ENCODE measurements at places on chromosomes 4 and X.

- no peak for DNase-seq
Observed at GRCh38 chrX:87045352-87045751, 472.2 kb upstream of the KLHL4 start.

- DNase-seq: no peak
Observed at GRCh38 chr4:176187624-176188023, 7.8 kb downstream of the SPATA4 start.

GRCh38 chr4:56657818-56658217, 23.3 kb downstream of the HOPX start:
- no peak for DNase-seq

DNA sequence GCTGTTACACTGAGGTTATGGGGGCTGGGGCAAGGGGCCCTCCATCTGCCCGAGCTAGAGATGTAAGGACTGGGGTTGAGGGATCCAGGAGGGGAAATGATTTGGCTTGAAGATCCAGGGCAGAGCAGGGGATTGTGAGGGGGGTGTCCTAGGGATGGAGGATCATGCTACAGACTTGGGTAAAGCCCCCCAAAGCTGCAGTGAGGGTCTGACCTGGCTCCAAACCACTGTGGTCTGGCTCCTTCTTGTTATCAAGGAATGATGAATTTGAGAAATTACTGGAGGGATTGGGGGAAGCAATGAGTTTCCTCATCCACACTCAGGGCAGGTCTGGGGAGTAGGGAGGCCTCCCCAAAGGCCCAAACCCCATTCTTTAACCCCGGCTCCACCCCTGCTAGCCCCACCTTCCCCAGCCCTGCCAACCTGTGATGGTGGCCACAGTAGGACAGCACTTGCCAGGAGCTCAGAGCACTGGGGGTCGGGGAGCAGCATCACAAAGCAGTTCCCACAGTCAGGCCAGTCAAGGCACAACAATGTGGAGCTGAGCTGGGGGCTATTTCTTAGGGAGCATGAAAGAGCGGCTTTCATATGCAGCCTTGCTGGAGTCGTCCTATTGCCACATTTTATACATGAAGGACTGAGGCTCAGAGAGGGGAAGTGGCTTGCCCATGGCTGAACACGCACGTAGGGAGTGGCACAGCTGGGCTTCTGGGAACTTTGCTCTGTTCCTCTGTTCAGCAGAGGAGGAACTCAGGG, 165.5 kb downstream of the EFNB1 start:
- no peak for DNase-seq

- no peak for DNase-seq
Observed at GRCh38 chr4:147407261-147408045, 73.4 kb upstream of the EDNRA start.

DNA sequence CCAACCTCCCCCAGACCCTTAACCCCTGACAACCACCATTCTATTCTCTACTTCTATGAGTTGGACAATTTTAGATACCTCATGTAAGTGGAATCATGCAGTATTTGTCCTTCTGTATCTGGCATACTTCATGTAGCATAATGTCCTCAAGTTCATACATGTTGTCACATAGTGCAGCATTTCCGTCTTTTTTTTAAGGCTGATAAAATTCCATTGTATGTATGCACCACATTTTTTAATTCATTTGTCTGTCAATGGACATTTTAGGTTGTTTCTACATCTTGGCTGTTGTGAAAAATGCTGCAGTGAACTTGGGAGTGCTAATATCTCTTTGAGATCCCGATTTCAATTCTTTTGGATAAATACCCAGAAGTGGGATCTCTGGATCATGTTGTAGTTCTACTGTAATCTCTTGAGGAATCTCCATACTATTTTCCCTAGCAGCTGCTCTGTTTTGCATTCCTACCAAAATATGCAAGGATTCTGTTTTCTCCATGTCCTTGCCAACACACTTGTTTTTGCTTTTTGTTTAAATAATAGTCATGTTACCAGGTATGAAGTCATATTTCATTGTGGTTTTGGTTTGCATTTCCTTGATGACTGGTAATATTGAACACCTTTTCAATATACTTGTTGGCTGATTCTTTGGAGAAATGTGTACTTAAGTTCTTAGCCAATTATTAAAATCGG, 48.8 kb upstream of the ADAD1 start:
- DNase-seq: no peak

DNA sequence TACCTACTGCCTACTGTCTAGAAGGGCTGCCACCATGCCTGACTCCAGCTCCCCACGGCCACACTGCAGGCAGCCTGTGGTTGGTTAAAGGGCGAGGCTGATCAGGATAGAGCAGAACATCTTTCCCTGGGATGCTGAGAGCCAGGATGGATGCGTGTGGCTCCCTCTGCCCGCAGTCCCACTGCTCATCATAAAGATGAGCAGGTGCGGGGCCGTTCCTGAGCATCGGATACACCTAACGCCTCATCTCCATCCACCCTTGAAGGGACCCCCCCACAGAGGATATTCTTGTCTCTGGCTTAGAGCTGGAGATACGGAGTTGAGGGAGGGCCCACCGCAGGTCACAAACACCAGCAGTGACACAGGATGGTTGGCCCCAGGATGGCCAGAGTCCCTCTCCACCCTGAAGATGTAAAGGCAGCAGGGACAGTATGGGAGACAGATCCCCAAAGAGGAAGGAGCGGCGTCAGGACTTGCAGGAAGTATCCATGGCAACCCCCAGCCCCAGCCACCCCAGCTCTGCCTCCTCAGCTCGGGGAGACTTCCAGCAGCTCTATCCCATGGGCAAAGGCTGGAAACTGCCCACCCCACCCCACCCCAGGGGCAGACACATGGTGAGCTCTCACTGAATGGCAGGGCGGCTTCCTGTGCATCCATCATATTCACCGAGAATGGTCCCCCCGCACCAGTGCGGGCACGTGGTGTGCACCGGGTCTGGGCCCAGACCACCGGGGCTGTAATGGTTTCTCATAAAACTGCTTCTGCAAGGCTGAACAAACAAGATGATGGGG, 19.3 kb downstream of the PPP2R2C start:
- DNase-seq: no peak

DNA sequence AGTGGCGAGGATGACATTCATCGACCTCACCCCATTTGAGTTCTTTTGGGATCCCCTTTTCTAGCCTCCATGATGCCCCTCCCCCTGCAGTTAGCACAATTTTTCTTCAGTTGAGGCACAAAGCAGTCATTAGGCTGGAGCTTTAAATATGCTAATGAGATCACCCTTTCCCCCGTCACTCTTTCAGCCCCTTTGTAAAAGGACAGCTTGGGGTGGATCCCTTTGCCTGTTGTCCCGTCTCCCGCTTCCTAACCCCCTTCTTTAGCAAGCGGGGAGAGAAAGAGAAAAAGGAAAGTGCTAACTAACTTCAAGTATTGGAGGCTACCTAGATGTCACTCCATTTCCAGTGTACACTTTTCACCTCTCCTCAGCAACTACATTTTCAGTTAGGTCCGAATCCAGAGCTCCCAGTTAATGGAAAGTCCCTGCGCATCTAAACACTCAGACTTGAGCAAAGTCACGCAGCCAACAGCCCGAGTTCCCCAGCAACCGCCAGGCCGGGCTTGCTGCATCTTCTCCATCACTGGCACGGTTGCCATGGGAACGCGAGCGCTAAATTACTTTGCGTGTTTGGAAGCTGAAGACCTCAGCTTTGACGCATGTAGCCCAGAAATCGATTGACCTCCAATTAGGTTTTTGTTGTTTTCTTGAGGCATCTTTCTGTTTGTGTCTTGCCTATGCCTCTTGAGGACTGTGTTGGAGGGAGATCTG, 76.8 kb downstream of the RTL5 start:
- no peak for DNase-seq

- no peak for DNase-seq
Observed at GRCh38 chr4:7398104-7398423, 36.7 kb downstream of the PSAPL1 start.

- DNase-seq: no peak
Observed at GRCh38 chrX:56000174-56000573, 232.0 kb upstream of the KLF8 start.

- no peak for DNase-seq
Observed at GRCh38 chr4:104915864-104916263, 230.8 kb upstream of the TET2 start.

DNA sequence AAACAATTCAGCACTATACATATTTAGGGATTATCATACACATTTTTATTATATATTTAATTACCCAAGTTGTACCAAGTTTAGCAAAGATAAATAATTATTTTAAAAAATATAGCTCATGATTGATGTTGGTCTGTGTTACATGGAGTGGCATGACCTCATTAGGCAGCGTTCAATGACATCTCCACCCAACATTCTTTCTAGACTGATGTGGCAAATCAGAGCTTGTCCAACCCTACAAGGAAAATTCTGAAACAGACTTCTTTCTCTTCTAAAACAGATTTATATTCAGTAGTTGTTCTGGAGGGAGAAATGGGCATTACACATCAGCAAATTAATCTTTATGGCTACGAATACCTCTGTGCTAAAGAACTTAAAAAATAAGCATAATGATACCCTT, 189.7 kb downstream of the PDGFC start:
- DNase-seq: no peak

DNA sequence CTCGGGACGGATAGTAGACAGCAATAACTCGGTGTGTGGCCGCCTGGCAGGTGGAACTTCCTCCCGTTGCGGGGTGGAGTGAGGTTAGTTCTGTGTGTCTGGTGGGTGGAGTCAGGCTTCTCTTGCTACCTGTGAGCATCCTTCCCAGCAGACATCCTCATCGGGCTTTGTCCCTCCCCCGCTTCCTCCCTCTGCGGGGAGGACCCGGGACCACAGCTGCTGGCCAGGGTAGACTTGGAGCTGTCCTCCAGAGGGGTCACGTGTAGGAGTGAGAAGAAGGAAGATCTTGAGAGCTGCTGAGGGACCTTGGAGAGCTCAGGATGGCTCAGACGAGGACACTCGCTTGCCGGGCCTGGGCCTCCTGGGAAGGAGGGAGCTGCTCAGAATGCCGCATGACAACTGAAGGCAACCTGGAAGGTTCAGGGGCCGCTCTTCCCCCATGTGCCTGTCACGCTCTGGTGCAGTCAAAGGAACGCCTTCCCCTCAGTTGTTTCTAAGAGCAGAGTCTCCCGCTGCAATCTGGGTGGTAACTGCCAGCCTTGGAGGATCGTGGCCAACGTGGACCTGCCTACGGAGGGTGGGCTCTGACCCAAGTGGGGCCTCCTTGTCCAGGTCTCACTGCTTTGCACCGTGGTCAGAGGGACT, 5.7 kb upstream of the MSANTD1 start:
- no peak for DNase-seq

DNA sequence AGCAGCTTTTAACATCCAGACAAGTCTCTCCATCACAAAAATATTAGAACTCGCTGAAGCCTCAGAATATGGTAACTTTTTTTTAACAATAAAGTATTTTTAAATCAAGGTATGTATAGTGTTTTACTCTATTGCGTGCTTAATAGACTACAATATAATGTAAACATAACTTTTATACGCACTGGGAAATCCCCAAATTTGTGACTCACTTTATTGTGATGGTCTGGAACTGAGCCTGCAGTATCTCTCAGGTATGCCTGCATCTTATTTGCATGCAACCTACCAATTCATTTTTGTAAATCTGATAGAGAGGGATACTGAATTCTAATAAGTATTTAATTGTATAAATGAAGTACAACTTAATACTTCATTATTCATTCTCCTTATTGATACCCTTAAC, 823.5 kb downstream of the ADGRL3 start:
- DNase-seq: no peak

DNA sequence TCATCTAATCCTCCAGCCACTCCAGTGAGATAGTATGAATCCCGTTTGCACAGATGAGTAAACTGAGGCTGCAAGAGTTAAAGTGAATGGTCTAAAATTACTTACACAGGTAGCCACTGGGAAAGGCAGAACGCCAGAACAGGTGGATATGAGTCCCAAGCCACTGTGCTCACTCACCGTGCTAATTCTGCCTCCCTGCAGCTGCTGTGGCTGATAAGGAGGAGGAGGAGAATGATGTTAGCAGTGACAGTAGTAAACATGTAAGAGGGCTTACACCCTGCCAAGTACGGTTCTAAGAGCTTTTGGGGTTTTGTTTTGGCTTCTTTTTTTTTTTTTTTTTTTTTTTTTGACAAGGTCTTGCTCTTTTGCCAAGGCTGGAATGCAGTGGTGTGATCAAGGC, 90.5 kb upstream of the PRPS2 start:
- no peak for DNase-seq

DNA sequence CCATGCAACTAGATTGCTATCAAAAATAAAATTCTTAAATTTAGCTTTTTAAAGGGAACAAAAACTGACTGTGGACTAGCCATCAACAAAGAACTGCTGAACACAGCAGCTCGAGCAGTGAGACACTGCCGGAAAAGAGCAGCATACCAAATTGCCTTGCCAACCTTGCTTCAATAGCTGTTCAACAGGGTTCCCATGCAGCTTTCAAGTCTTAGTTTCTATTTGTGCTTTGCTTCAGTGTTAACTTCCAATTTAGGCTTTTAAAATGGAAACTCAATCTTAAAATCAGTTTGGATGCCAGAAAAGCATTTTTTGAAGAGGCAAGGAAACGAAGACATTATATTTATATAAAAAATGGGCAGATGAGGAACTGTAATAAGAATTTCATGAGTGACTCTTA, 463.4 kb upstream of the MAGEB18 start:
- no peak for DNase-seq

DNA sequence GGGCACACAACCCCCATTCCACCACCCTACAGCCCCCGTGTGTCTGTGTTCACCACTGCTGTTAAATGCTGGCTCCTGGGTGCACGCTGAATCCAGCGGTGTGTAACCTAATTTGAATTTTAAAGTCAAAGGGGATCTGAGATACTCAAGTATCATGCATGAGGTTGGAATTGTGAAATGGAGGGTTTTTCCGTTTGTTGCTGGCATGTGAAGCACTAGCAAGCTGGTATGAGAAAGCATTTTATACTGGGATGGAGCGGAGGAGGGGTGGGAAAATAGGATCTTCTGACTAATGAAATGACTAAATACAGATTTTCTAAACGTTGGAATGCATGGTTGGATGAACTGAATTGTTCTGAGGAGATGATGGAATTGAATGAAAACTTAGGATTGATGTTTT, 36.9 kb upstream of the FAT1 start:
- DNase-seq: no peak

- no peak for DNase-seq
Observed at GRCh38 chr4:48178931-48179330, 44.9 kb upstream of the TXK start.

- no peak for DNase-seq
Observed at GRCh38 chr4:113052379-113052951, 3.0 kb downstream of the ANK2 start.

- no peak for DNase-seq
Observed at GRCh38 chr4:26447378-26447777, 42.9 kb downstream of the CCKAR start.

GRCh38 chr4:150739591-150739990, 157.6 kb downstream of the MAB21L2 start:
- DNase-seq: no peak

DNA sequence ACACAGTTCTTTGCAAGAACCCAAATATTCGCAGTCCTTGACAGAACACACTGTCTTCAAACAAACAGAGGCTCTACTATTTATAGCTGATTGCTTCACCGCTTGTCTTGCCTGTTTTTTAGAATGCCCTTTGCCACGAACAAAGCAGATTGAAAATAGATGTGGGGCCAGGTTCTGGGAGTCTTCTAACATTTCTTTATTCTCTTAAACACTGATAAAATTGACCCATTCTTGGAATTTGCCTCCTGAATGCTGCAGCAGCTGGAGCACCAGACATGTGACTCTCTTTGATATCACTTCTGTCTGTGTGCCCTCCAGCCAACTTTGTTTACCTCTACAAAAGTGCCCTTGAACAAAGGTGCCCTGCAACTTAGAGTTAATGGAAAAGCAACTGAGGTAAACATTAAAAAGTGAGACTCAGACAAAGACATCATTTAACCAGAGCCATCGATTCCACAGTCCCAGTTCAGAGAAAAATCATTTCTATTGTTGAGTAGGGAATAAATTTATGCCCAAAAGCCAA, 64.2 kb upstream of the SPP1 start:
- DNase-seq: no peak

Data from activated naive CD4-positive, alpha-beta T cell (primary cell).